RCC 7860 (cell line): ENCODE measurements at places on chromosomes 3 and 15.

DNA sequence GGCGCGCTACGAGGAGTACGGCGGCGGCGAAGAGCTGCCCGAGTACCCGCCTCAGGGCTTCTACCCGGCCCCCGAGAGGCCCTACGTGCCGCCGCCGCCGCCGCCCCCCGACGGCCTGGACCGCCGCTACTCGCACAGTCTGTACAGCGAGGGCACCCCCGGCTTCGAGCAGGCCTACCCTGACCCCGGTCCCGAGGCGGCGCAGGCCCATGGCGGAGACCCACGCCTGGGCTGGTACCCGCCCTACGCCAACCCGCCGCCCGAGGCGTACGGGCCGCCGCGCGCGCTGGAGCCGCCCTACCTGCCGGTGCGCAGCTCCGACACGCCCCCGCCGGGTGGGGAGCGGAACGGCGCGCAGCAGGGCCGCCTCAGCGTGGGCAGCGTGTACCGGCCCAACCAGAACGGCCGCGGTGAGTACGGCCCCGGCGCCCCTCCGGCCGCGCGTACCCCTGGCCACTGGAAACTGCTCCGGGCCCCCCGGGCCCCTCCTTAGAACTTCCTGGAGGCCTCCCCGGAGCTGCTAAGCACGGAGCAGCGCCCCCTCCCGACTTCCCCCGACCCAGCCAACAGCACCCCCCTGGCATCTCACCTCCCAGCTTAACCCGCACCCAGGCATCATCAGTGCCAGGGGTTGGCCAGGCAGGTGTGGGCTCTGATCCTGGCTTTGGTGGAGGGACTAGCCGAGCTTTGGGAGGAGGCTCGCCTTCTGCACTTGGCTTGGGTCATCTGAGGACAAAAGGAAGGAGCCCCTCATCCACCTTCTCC lies 1.4 kb downstream of the LOXL1 start:
- no peak for DNase-seq

GRCh38 chr15:94263341-94264273 lies 32.2 kb downstream of the MCTP2 start:
- DNase-seq = no peak

DNA sequence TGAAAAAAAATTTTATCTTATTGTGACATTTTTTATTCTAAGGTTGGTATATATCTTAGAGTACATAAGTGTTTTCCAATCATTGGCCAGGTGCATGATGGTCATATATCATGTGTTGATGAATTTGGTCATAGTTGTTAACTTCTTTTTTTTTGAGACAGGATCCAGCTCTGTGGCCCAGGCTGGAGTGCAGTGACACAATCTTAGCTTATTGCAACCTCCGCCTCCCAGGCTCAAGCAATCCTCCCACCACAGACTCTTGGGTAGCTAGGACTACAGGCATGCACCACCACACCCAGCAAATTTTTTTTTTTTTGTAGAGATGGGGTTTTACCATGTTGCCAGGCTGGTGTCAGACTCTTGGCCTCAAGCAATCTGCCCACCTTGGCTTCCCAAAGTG lies 44.0 kb downstream of the PCCB start:
- no peak for DNase-seq

GRCh38 chr3:116863822-116864589 lies 154.4 kb downstream of the TUSC7 start:
- DNase-seq = no peak

DNA sequence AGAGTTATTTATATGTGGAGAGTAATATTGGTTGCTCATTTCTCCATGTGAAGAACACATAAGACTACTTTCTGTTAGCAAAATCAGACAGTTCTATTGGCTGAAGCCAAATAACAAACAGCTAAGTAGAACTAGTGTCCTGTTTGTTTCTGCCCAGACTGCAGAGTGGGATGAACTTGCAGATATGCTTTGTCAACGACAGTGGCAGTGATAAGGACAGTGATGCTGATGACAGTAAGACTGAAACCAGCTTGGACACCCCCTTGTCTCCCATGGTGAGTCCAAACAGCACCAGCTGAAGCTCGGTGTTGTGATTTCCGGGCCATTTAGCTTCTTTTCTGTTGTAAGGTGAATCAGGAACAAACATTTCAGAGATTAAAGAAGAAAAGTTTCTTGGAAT lies 102.6 kb upstream of the IL12A start:
- no peak for DNase-seq

DNA sequence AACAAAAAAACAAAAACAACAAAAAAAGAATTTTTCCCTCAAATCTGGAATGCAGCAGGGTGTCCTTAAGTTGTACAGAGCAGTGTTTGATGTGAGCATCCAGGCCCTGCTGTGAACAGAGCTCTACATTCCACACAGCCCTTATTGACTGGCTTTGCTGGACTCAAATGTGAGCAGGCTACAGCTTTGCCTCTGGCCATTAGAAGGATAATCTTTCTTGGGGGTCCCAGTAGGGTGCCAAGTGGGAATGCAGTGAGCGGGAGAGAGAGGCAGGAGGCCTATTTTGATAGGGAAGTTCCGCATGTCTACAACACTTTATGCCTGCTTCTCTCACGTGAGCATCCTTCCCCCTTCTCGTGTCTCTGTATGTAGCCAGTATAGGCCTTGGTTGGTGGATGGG lies 34.4 kb upstream of the TPRG1 start:
- DNase-seq = no peak

DNA sequence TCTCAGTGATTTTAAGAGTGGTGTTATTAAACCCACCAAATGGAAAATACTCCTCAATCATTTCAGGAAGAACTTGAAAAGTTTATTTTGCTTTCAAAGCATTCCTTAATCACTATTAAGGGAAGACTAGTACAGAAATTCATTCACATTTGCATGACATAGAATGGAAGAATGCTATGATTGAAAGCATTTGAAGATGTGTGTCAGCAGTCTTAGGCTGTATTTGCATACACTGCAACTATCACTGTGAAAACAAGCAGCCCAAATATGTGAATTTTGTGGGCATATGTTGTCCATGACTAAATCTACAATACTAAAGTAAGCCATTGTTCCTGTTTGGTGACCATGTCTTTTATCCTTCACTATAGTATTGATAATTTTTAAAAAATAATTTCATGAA lies 95.8 kb downstream of the CNTN3 start:
- no peak for DNase-seq

- peak; percentile 90 for DNase-seq
Measured at GRCh38 chr3:189824629-189825312, 193.6 kb downstream of the TP63 start.

DNA sequence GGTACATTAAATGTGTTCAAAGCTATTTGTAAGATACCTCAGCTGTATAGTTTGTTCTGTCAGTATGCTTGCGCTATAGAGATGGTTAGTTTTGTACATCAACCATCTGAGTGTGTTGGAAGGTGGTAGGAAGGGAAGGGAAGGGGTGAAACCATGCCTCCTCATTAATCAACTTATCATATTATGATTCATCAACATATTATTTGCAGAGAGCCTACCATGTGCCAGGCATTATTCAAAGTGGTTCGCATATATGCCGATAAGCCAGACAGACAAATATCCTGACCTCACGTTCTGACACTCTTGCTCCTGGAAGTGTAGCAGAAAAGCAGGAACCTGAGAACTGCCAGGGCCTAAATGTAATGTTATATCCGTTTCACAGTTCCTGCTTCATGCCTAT lies 248.1 kb upstream of the NR2E3 start:
- no peak for DNase-seq

GRCh38 chr15:65410036-65410435 lies 12.7 kb downstream of the IGDCC4 start:
- no peak for DNase-seq

DNA sequence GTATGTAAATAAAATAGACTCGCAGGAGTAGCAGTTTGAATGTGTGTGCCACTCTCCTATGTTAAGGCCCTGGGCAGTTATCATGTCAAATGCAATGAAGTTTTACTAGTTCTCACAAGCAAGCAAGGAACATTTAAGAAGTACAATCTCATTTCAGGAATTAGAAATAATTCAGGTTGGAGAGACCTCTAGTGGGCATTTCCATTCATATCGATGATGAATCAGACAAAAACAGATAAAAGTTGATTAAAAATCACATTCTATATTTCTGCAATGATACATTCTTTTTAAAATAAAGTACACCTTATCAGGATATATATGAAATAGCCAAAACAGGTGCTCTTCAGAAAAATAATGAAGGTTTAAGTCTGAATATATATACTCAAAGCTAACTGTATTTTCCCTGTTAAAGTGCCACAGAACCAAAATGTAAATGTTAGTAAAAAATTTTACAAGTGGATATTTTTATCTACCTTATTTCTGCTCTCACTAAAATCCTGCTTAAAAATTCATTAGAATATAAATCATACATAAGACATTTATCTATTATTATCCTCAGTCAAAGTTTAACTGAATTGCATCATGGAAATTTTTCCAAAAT lies 492.4 kb upstream of the FRG2C start:
- DNase-seq = no peak

DNA sequence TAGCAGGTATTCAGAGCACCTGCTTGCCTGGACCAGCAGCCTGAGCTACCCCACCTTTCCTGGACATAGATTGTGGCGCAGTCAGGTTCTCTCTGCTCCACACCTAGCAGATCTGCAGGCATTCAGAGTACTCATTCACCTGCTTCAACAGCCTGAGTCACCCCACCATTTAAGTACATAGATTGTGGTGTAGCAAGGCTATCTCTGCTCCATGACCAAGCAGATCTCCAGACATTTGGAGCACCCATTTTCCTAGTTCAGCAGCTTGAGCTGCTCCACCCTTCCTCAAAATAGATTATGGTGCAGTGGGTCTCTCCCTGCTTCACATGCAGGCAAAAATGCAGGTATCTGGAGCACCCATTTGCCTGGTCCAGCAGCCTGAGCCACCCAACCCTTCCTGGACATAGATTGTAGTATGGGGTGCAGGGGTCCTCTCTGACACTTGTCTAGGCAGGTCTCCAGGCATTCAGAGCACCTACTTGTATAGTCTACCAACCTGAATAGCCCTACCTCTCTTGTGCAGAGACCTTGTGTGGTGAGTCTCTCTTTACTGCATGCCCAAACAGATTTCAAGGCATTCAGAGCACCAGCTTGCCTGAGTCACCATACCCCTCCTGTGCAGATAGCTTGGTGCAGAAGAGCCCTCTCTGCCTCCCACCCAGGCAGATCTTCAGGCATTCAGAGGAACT lies 466.0 kb upstream of the THBS1 start:
- DNase-seq = no peak

DNA sequence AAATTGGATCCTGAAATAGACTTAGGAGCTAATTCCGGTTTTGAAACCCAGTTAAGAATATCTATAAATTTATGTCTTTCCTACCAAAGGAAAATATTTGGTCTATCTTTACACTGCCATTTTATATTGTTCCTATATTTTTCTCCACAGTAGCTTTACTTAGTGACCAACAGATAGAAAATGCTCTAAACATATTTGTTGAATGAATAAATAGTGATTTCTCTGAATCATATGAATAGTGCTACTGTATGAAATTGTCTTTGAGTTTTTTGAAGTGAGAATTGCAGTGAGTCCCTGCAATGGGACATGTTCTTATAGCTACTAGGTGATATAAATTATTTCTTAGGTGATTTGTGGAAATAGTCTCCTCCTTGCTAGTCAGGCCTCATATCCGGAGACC lies 18.5 kb upstream of the EID1 start:
- DNase-seq = no peak

DNA sequence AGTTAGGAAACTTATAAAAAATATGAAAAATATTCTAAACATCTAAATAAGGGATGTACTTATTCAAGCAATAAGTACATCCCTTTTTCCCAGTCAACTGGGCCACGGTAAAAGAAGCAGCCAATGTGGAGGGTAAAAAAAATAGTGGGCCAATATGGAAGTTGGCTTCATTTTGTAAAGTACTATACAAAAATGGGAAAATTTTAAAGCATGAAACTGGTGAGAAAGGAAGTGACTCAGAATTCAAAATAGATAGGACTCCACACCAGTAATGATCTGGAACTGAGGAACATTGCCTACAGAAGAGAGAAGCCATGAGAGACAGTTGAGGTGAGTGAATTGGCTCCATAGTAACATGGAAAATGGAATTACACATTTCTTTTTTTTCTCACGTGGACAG lies 108.9 kb downstream of the FNDC3B start:
- peak; percentile 57 for DNase-seq

GRCh38 chr3:45529697-45530096 lies 64.9 kb upstream of the LIMD1 start:
- DNase-seq = no peak

- no peak for DNase-seq
Measured at GRCh38 chr3:9682096-9682495, 21.5 kb upstream of the CPNE9 start.

DNA sequence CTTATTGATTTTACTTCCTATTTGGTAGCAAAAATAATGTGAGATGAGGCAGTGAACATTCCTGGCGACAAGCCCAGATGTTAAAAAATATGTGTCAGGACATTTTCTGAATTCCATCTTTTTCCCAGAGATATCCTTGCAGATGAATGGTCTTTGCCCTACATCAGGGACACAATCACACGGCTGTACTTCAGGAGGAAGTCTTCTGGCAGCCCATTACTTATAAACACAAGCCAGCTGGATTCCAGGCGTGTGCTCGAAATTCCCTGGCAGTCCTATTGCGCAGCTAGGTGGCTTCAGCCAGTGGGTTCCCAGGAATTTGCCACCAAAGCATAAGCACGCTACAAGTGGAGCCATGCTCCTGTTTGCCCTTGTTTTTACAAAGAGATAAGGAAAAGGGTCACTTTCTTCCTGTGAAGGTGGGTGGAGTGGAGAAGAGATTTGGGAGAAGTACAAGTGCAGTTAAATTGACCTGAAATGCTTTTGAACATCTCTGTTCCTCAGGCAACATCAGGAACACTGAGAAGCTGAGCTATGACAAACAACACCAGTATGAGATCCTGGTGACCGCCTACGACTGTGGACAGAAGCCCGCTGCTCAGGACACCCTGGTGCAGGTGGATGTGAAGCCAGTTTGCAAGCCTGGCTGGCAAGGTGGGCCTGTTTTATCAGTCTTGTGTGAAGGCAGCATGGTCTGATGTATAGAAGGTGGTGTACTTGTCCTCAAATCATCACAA lies 257.1 kb upstream of the TRIM42 start:
- DNase-seq = peak; percentile 13
